ENCODE measurements at places on chromosomes 5 and 9. TPM values are rescaled to one million over a fixed set of nuclear protein-coding genes. Genes with fewer than 3 reads are reported as not detected.

DNA sequence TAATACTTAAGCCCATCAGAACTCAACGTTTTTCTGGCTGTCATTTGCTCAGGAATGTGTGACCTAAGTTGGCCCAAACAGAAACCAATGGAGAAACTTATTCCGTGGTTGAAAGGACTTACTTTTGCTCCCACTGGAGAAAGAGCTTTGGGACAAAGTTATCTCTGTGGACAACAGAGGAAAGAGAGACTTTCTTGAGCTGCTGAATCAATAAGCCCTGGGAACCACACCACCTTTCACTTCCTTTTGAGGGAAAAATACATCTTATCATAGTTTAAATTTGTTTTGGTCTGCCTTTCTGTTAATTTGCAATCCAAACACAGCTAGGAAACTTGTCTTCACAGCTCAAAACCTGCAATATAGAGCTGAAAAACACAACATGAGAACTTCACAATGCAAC is 62.8 kb upstream of the VCAN start:
- DNase-seq = no peak

DNA sequence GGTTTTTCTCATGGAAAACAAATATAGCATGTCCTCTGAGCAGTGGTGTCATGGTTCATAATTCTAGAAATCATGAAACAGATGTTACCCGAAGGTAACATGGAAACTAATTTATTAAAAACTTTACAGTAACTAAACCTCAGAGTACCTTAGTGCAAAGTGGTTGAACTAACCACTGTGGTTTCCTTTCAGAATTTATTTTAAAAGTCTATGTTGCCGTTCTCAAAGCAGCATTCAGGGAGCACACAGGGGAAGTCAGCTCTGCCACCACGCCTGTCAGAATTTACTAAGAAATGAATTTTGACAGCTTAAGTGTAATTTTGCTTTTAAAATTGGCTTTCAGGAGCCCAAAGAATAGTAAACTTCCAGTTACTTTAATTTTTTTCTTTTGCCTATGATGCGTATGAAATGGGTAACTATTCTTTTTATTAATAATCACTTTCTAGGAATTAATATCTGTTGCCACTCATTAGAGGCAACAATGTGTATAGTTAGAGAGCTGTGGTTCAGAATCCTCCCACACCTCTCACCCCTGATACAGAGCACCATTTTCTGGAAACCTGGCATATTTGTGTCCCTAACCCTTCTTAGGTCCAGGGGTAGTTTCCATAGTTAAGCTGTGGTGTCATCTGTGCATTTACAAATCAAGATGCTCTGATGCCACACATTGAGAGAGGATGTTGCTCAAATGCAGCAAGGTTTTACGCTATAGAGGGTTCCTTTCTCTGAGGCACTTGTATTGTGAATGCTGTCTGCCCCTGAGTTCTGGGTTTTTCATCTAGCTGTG is 202.6 kb downstream of the ZSWIM6 start:
- DNase-seq = no peak

The SLC36A3 gene
- total RNA-seq = not detected

- DNase-seq = no peak
Measured at GRCh38 chr9:128540634-128541360, 11.6 kb upstream of the SPTAN1 start.

The IFNA17 gene
- not detected for total RNA-seq

GRCh38 chr5:163306421-163306820 is 131.0 kb upstream of the CCNG1 start:
- no peak for DNase-seq

DNA sequence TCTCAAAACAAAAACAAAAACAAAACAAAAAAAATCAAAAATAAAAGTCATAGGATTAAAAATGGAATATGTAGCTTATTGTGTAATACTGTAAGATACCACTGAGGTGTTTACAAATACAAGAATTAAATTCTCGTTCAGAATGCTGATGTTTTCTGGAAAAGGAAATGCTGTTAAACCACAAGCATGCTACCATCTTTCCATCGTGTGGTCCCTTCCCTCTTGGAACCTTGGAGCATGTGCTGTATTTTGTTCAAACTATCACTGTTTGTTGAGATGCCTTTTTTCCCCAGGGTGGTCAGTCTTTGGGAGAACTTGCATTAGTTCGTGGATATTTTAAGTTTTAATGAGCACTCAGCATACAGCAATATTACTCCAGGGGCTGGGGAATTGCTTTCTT is 39.7 kb downstream of the SUB1 start:
- DNase-seq = no peak

DNA sequence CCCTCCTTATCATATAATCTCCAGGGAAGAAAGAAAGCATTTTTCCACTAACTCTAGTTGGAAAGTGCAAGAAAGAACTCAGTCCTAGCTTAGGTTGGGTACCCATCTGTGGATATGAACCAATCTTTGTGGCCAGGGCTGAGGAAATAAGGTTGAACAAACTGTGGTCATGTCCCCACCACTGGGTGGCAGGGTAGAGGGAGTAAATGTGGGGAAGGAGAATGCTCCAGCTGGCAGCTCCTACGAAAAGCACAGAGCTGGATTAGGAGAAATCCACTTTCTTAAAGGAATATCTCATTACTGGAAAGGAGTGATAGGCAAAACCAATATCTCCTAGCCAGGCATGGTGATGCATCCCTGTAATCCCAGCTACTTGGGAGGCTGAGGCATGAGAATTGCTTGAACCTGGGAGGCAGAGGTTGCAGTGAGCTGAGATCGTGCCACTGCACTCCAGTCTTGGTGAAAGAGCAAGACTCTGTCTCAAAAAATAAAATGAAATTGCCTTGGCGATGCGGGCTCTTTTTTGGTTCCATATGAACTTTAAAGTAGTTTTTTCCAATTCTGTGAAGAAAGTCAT is 175.1 kb downstream of the CCDC192 start:
- DNase-seq = peak; percentile 61

The PCDHB12 gene
- not detected for total RNA-seq

- no peak for DNase-seq
Measured at GRCh38 chr9:82553654-82554366, 509.1 kb downstream of the RASEF start.

DNA sequence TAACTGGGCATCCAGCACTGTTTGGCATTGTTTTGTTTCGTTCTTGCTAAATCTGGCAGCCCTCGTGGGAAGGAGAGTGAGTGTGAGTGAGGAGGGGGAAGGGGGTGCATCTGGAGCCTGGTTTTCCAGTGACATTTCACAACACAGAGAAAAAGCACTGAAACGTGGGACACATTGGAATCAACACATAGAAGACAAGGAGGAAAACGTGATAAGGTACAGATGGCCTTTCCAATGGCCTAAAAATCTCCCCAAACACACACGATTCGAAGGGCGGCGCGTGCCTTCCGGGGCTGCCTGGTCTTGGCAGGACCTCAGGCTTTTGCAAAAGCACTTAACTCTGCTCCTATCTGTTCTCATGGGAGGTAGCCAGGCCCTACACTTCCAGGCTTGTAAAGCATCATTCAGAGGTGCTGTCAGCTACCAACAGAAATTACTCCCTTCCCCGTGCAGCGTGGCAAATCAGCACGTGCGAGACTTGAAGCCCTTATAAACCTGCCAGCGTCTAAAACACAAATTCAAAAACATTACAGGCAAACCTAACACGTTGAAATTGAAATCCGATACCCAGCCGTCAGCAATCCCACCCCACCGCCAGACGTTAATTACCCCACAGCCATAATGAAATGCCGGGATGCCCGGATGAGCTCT is 129.4 kb downstream of the OLFM1 start:
- DNase-seq = no peak

Data from PC-9 (cell line).